ENCODE measurements at places on chromosomes 11 and 22.

- DNase-seq, result peak; percentile 31
Measured at GRCh38 chr11:32893343-32894148, 935 bp downstream of the QSER1 start.

- no peak for DNase-seq
Measured at GRCh38 chr11:115557681-115558080, 53.5 kb upstream of the CADM1 start.

GRCh38 chr11:78615724-78616123 lies 41.1 kb upstream of the NARS2 start:
- DNase-seq, result no peak

DNA sequence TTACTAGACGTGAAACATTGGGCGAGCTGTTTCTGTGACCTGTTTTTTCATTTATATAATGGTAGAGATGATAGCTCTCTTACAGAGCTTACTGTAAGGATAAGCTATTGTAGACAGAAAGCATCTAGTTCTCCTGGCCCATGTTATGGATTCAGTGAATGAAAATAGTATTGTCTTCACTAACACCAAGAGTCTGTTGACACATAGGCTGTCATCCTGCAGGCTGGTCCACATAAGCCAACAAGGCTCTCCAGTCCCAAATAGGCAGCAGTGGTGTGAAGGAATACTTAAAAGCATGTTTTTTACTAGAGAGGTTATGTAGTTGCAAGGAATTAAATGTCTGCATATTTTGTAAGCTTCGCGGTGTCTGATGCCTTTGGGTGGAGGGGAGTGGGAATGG lies 377.8 kb upstream of the CCDC90B start:
- no peak for DNase-seq

GRCh38 chr22:48605856-48606481 lies 1221.7 kb downstream of the BRD1 start:
- no peak for DNase-seq

- no peak for DNase-seq
Measured at GRCh38 chr11:124075841-124076651, 34.9 kb upstream of the OR10G7 start.

DNA sequence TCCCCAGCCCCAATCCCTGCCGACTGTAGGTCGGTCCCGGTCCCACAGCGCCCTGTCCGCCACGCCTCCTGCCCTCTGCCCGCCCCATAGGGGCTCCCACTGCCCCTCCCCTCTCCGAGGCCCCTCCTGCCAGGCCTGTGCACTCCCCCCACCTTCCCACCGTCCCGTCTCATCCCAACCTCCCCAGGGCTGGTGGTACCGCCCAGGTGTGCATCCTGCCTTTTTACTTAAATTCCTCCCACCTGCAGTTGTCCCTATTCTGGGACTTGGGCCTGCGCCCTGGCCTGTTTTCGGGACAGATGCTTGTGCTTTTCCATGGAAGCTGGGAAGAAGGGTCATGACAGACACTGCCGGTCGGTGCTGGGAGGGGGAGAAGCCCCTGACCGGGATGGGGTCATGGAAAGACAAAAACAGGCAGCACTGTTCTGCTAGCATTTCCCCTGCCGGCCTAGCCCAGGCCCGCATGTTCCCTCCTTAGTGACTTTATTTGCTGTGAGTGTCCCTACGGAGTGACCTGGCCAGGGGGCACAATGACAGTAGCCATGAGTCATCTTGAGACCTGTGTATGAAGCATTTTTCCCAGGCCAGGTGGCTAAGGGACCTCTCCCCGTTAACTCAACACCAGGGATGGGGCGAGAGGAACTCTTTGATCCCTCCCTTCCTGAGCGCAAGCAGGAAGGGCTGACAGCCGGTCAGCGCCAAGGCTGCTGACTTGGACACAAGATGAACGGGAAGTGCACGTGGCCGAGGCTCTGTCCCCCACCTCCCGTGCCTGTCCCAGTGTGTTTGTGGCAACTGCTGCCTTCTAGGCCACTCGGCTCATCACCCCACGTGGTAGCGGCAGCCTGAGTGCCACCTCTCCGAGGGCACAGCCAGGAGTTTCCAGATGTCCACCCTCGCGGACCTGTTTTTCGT lies 7.1 kb downstream of the TBX1 start:
- DNase-seq, result no peak

- no peak for DNase-seq
Measured at GRCh38 chr11:112057170-112057569, 16.6 kb downstream of the PIH1D2 start.

- peak; percentile 50 for DNase-seq
Measured at GRCh38 chr22:23225724-23226496, 45.6 kb downstream of the BCR start.

Measured in fibroblast of upper back skin (primary cell).